Progenitor cell of endocrine pancreas (in vitro differentiated cells): ENCODE measurements at places on chromosomes 5 and 9. TPM values are rescaled to one million over a fixed set of nuclear protein-coding genes. Genes with fewer than 3 reads are reported as not detected.
A peak's percentile ranks its signal among the peaks of the same experiment; 100 is the strongest.

MAT2B gene
- total RNA-seq: 64.4 and 66.8 TPM in 2 replicates

TICAM2 gene
- 0.36 and 1.1 TPM in 2 replicates for total RNA-seq

TOPORS gene
- 20.7 and 21.6 TPM in 2 replicates for total RNA-seq

PSD2 gene
- total RNA-seq: 0.14 and 0.18 TPM in 2 replicates

ZNF366 gene
- not detected in 2 replicates for total RNA-seq

- H3K27me3 ChIP-seq: peaks cover 41% of the 10 kb centered on the region
- DNase-seq: no peak
- no peak overlapping the region for H3K4me3 ChIP-seq
- H3K27ac ChIP-seq: no peak overlapping the region
- peaks cover 5% of the 10 kb centered on the region for H3K4me1 ChIP-seq
Measured at GRCh38 chr5:141835928-141836670, 42.1 kb downstream of the PCDH1 start.

- H3K4me3 ChIP-seq: no peak overlapping the region
- peaks cover 41% of the 10 kb centered on the region for H3K36me3 ChIP-seq
- DNase-seq: no peak
- peaks cover 2% of the 10 kb centered on the region for H3K4me1 ChIP-seq
- no peak overlapping the region for H3K27ac ChIP-seq
- H3K27me3 ChIP-seq: no peaks in the 10 kb centered on the region
Measured at GRCh38 chr9:121778252-121779225, 127.1 kb downstream of the DAB2IP start.

- H3K36me3 ChIP-seq: no peaks in the 10 kb centered on the region
- no peak overlapping the region for H3K4me3 ChIP-seq
- no peak for DNase-seq
Measured at GRCh38 chr5:59917121-59917520, 23.6 kb upstream of the PDE4D start.

GRCh38 chr9:96854651-96855273, 448 bp upstream of the ZNF782 start:
- H3K27me3 ChIP-seq: no peaks in the 10 kb centered on the region
- H3K4me1 ChIP-seq: peaks cover 59% of the 10 kb centered on the region
- peak overlapping the region; percentile 99 for H3K4me3 ChIP-seq
- H3K36me3 ChIP-seq: peaks cover 9% of the 10 kb centered on the region
- DNase-seq: no peak

DNA sequence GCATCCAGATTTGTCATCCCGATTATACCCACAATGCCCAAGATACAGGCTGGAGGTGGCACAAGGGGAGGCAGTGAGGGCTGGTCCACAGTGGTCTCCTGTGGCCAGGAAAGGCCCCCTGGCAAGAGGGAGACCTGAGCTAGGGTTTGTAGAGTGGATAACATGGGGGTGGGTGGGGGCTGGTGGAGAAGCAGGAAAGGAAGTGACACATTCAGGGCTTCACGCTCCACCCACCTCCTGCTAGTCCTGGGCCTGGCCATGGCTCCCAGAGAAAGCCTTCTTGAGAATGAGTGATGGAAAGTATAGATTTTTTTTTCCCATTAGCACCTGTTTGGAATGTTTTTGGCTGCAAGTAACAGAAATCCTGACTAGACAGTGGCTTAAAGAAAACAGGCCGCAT, 81.3 kb downstream of the ANKRD33B start:
- no peak overlapping the region for H3K4me3 ChIP-seq
- H3K4me1 ChIP-seq: no peaks in the 10 kb centered on the region
- no peaks in the 10 kb centered on the region for H3K36me3 ChIP-seq
- no peak overlapping the region for H3K27ac ChIP-seq
